ENCODE measurements at places on chromosomes 13 and 19.

DNA sequence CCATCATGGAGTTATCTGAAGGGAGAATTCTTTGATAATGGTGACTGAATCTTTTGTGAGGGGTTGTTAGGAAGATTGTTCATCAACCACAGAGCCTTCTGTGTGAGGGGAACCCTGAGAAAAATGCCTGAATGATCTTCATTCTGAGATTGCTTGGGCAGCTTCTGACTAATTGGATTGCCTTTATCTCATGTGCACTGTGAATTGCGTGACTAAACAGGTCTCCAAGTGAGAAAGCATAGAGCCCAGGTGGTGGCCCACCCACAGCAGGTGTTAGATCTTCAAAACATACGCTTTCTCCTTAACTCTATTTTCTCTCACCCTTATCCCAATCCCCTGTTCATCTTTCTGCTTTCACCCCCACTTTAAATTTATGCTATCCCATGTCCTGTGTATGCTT is 58.3 kb downstream of the DOCK9 start:
- no peak for DNase-seq

DNA sequence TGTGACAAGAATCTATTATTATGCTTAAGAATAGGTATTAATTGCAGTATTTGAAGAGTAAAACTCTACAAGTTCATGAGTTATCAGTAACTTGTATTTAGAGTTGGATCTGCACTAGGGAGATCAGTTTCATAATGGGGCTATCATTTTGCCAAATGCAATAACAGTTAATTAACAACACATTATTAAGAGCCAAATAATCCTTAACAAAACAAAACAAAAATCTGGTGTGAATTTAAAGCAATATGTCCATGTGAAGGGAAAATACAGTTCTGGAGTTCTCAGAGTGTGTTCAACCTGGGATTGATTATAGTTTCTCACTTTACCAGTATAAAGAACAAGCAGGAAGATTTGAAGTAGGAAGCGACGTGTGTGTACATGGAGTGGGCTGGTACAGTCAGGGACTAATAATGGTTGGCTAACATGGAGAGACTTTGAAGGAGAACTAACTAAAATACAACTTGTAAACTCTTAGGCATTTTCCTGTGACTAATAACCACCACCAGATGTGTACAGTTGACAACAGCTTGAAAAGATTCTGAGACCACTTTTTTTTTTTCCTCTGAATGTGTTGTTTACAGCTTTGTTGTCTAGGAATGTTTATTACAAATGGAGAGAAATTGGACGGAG is 58.5 kb downstream of the POSTN start:
- DNase-seq = no peak

DNA sequence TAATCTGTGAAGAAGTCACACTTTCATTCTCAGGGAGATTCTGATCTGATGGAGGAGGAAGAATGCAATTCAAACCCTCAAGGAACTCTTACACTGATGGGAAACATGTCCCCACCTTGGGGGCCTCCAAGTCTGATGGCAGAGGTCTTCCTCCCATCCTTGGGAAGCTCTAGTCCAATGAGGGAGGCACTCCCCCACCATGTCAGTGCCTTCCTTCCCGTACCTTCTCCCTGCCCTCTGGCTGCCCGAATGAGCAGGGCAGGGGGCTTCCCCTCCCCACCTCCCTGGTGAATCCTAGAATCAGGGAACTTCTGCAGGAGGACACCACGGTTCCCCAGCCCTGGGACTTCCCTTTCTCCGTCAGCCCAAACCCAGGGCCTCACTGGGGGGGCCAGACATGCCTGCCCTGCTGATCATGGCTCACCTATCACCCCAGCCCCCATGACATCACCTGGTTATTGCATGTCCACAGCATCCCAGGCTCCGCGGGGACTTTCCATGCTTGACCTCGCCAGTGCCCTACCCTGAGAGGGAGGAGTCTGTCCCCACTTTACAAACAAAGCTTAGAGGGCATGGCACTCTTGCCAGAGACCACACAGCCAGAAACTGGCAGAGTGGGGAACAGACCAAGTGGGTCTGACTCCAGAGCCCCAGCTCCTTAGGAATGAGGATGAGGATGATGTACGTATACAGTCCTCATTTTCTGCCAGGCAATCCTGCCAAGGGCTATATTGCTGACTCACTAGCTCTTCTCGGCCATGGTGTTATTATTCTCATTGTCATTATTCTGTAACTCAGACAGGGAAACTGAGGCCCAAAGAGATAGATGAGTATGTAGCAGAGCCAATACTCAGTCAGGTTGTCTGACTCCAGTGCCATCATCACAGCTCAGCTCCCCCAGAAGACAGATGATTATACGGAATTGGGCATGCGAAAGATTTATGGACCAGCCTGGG is 9.6 kb upstream of the BCL3 start:
- no peak for DNase-seq

DNA sequence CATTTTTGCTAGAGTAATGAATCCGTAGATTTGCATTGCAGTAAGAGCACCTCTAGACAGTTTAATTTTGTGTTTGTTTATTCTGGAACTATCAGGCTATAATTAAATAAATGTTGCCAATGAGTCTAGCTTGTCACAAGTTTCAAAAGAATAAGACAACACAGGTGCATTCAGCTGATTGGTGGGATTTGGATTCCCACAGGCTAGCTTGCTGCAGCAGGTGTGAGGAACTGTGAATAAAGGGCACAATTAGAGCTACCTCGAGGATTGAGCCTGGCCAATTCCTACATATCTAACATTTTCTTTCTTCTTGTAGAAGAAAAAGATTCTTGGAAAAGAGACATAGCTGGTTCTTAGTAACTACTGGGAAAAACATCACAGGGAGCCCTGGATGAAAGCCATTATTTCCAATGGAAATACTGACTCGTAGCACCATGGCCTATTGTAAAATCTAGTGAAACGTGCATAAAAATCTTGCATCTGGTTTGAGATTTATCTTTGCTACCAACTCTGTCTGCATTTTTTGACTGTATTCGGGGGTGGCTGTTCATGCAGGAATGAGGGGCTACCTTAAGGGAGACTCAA is 360.9 kb downstream of the FGF9 start:
- DNase-seq = no peak

DNA sequence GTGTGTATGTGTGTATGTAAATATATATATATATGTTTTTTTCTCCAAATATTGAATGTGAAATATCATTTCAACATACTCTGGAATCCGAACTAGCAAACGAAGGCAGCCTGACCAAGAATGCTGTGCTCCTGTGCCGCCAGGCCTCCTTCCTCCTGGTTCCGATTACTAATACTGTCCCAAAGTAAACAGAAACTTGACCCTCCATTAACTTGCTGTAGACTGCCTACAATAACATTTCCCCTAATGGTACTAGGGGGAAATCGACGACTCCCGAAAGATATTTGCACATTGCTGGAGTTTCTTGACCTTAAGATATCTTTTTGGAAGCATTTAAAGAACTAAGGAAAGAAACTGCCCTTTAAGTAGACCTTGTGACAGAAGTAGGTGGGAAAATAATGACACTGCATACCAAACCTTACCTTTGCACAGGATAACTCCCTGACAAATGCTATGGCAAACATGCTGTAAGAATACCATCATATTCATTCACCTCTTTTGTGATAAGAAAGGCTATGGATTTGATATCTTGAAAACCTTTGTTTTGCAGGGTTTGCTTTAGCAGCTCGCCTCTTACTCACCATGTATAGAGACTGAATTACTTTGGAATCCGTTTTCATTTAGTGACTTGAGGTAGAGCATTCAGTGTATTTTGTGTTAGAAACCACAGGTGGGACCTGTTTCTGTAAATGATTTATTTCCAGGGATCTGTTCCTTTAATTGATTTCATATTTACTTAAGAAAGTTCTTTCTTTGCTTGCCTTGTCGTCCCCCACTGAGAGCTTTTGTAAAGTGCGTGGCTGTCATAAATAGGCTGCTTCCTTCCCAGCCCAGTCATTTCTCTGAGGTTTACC is 80.1 kb downstream of the KLF5 start:
- no peak for DNase-seq

DNA sequence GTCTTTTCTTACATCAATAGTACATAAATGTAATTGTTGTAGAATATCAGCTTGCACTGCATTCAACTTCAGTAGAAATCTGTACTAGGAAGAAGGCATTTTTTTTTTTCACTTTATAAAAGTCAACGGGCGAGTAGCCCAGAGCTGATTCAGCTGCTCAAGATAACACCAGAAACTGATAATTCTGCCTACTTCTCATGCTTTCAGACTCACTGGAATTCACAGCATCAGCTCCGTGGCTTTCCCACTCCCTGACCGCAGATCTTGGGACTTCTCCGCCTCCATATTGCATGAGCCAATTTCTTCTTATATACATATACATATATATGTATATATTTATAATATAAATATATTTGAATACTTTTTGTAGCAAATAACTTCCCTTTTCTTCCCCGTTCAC is 263.1 kb upstream of the RXFP2 start:
- DNase-seq = no peak

DNA sequence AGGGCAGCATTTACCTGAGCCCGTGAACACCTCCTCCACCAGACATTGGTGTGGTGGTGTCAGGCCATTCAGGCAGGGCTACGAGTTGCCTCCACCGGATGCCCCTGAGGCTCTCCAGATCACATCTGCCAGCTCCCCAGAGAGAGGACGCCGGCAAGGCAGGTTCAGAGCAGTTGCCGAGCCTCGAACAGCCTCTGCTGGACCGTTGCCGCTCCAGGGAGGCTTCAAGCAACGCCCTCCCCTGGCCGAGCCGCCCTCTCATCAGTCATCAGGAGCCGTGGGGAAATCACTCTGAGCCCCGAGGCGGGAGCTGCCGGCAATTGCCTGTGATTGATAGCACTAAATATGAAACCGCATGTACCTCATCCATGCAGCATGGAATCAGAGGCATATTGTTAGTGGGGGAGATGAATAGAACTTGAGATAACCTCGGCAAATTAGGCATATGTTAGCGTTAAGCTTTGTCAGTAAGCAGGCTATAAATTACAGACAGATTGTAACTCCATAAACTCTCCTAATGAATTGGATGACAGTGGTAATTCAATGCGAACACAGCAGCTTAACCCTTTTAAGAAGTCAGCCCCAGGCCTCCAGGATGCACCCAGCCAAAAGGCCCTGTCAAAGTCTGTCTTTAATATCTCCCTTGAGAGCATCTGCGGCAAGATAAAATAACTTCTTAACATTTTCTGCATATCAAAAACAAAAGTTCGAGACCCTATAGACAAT is 29.8 kb upstream of the SPACA7 start:
- no peak for DNase-seq

- DNase-seq = peak; percentile 48
Observed at GRCh38 chr13:26051657-26052311, at the start of gene SHISA2. Gene SHISA2, minus strand, starts transcription at chr13:26052016. Its CDS starts 1,041 bp downstream, at chr13:26050975.

- no peak for DNase-seq
Observed at GRCh38 chr13:112341446-112341845, 34.7 kb upstream of the SPACA7 start.

DNA sequence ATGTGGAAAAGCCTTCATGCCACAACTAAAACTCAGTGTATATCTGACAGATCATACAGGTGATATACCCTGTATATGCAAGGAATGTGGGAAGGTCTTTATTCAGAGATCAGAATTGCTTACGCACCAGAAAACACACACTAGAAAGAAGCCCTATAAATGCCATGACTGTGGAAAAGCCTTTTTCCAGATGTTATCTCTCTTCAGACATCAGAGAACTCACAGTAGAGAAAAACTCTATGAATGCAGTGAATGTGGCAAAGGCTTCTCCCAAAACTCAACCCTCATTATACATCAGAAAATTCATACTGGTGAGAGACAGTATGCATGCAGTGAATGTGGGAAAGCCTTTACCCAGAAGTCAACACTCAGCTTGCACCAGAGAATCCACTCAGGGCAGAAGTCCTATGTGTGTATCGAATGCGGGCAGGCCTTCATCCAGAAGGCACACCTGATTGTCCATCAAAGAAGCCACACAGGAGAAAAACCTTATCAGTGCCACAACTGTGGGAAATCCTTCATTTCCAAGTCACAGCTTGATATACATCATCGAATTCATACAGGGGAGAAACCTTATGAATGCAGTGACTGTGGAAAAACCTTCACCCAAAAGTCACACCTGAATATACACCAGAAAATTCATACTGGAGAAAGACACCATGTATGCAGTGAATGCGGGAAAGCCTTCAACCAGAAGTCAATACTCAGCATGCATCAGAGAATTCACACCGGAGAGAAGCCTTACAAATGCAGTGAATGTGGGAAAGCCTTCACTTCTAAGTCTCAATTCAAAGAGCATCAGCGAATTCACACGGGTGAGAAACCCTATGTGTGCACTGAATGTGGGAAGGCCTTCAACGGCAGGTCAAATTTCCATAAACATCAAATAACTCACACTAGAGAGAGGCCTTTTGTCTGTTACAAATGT is 16.4 kb downstream of the ZNF175 start:
- DNase-seq = no peak

DNA sequence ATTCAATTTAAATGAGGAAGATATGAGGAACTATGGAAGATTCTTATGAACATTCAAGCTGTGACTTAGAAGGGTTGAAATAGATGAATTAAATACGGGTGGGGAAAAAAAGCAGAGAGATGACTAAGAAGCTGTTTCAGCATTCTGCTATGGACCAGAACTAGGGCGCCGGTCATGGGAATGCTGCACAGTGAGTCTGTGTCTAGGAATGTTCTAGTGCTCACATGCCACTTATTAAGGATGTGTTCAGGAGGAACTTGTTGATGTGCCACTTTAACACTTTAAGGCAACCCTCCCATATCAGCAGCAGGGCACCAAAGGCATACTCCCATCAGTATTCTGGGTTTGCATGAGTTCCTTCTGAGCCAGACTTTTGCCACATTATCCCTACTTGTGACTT is 152.1 kb downstream of the POSTN start:
- DNase-seq = no peak

- DNase-seq = no peak
Observed at GRCh38 chr19:47183601-47184000, 47.4 kb downstream of the BBC3 start.

- DNase-seq = no peak
Observed at GRCh38 chr13:95477187-95477586, 75.3 kb upstream of the CLDN10 start.

- no peak for DNase-seq
Observed at GRCh38 chr13:113989585-113990300, 15.9 kb upstream of the C13orf46 start.

GRCh38 chr13:84362777-84363176 is 480.5 kb upstream of the SLITRK1 start:
- no peak for DNase-seq

DNA sequence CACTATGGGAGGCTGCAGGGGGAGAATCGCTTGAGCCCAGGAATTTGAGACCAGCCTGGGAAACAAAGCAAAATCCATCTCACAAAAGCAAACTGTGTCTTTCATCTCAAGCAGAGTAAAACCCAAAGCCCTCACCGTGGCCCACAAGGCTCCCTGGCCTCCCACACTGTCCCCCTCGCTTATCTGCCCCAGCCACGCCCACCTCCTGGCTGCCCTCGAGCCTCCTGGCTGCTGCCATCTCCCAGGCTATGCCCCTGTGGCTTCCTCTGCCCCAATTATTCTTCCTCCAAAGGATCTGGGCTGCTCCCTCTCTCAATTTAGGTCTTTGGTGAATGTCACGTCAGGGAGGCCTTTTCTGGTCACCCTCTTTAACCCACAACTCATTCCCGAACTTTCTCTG is 3.6 kb downstream of the RABAC1 start:
- DNase-seq = no peak
